ENCODE measurements at places on chromosomes 5 and 9. TPM values are rescaled to one million over a fixed set of nuclear protein-coding genes. Genes with fewer than 3 reads are reported as not detected.
A peak's percentile ranks its signal among the peaks of the same experiment; 100 is the strongest.

DNA sequence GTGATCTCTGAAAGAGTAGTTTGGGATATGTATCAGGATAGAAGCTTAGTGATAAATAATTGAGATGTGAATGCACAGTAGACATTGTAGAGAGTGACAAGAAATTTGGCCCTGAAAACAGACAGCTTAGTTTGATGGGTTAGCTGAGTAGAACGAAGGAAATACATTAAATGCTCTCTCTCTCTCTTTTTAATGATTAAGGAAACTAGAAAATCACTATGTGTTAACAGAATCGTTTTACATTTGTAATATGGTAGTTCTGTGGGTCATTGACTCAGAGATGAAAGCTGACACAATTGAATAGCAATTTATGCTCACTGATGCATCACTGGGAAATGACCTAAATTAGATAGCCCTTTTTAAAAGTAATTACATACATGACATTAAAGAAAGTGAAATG is 739.8 kb upstream of the PTPRD start:
- no peak overlapping the region for H3K4me3 ChIP-seq
- no peaks in the 10 kb centered on the region for H3K36me3 ChIP-seq
- H3K27ac ChIP-seq, result no peak overlapping the region
- H3K27me3 ChIP-seq, result no peaks in the 10 kb centered on the region

DNA sequence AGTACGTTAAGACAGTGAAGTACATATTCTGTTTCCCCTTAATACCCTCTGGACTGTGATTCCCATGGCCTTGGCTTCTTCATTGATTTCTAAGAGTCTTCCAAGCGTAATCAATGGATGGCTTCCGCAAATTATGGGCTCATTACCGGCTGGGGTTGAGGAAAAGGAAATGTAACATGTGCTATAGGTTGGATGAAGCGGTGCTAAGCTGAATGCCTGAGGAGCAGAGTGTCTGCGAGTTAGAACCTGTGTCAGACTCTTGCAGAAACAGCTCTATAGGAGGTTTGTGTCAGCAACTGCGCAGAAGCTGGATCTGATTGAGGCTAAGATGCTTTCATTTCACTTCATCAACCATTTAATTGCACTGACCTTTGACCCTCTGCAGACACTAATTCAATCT is 114.3 kb upstream of the CDH18 start:
- H3K27ac ChIP-seq, result no peak overlapping the region
- no peaks in the 10 kb centered on the region for H3K36me3 ChIP-seq
- no peaks in the 10 kb centered on the region for H3K4me1 ChIP-seq
- no peak overlapping the region for H3K4me3 ChIP-seq
- H3K27me3 ChIP-seq, result no peaks in the 10 kb centered on the region

DNA sequence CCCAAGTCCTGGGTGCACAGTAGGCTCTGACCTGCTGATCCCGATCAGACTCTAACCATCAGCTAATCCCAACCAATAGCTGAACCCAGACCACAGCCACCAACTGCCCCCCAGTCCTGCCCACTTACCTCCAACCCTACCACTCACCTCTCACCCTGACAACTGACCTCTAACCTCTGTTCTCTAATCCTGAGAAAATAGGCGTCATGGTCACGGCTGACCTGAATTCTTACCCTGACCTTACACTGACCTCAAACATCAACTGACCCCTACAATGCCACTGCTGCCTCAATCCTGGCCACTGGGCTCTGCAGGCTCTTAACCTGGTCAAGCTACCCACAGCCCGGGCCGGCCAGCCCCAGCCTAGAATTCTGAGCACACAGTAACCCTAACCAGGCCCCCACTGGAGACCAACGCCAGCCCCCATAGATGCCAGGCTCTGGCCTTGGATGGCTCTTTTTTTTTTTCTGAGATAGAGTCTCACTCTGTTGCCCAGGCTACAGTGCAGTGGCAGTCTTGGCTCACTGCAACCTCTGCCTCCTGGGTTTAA is 63.8 kb upstream of the ASS1 start:
- H3K36me3 ChIP-seq, result no peaks in the 10 kb centered on the region
- H3K4me1 ChIP-seq, result no peaks in the 10 kb centered on the region
- H3K4me3 ChIP-seq, result no peak overlapping the region
- no peak overlapping the region for H3K27ac ChIP-seq
- no peak for DNase-seq

GRCh38 chr9:18857769-18858168 is 175.2 kb downstream of the SAXO1 start:
- no peaks in the 10 kb centered on the region for H3K4me1 ChIP-seq
- H3K27ac ChIP-seq, result no peak overlapping the region
- no peaks in the 10 kb centered on the region for H3K36me3 ChIP-seq
- no peak overlapping the region for H3K4me3 ChIP-seq
- DNase-seq, result no peak

DNA sequence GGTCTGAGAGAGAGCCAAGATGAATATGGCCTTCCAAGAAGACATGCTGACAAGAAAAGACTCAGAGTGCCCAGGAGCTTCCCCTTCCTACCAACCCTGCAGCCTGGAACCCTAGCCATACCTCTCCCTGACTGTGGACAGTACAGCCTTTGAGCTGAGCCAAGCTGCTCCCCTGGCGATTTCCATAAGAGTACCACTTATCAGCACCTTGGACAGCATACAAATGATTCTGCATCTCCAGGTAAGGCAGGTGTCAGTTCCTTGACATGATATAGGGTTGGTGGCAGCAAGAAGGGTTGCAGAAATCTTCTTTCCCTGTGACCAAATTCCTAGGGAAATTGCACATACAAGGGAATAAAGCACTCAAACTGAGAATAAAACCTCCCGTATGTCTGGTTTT is 58.3 kb downstream of the MFAP3 start:
- H3K27ac ChIP-seq, result no peak overlapping the region
- no peaks in the 10 kb centered on the region for H3K36me3 ChIP-seq
- H3K4me3 ChIP-seq, result no peak overlapping the region
- peak; percentile 11 for DNase-seq

The IL31RA gene
- total RNA-seq, result not detected

The TAF11L8 gene
- not detected for total RNA-seq

DNA sequence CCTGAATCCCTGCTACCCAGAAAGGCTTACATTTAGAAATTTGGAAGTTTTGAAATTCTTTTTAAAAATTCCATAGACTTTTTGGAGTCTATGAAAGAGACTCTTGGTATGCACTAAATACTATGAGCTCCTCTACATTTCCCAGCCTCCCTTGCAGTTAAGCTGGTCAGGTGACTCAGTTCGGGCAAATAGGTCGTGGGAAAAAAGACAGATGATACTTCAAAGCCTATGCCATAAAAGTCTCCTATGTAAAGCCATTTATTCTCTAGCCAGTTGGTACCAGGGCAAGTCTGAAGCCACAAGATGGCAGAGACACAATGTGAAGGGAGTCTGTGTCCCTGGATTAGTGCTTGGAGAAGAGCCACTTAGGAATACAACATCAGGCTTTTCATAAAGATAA is 101.8 kb downstream of the BOD1 start:
- H3K4me3 ChIP-seq, result no peak overlapping the region
- H3K27me3 ChIP-seq, result peaks cover 33% of the 10 kb centered on the region
- no peak for DNase-seq
- H3K4me1 ChIP-seq, result peaks cover 7% of the 10 kb centered on the region

The HAVCR1 gene
- total RNA-seq, result 1.5 TPM

The LCP2 gene
- 309 TPM for total RNA-seq

- H3K4me3 ChIP-seq, result no peak overlapping the region
- DNase-seq, result no peak
These were observed 114.4 kb downstream of the AUH start for GRCh38 chr9:91247278-91247677.

GRCh38 chr5:178287091-178287790 is 54.6 kb upstream of the PHYKPL start:
- no peak overlapping the region for H3K27ac ChIP-seq
- H3K27me3 ChIP-seq, result peaks cover 5% of the 10 kb centered on the region
- H3K4me1 ChIP-seq, result no peaks in the 10 kb centered on the region
- no peaks in the 10 kb centered on the region for H3K36me3 ChIP-seq
- H3K4me3 ChIP-seq, result no peak overlapping the region

- DNase-seq, result peak; percentile 51
- no peaks in the 10 kb centered on the region for H3K27me3 ChIP-seq
- H3K27ac ChIP-seq, result no peak overlapping the region
- H3K4me1 ChIP-seq, result peaks cover 19% of the 10 kb centered on the region
- no peak overlapping the region for H3K4me3 ChIP-seq
These were observed 13.2 kb downstream of the CMYA5 start for GRCh38 chr5:79702606-79703380.

- no peaks in the 10 kb centered on the region for H3K36me3 ChIP-seq
- DNase-seq, result peak; percentile 50
- no peaks in the 10 kb centered on the region for H3K27me3 ChIP-seq
These were observed 235.7 kb downstream of the HSPA4 start for GRCh38 chr5:133287500-133287899.

The GPR21 gene
- total RNA-seq, result 1.3 TPM

The ARL15 gene
- 13.5 TPM for total RNA-seq

DNA sequence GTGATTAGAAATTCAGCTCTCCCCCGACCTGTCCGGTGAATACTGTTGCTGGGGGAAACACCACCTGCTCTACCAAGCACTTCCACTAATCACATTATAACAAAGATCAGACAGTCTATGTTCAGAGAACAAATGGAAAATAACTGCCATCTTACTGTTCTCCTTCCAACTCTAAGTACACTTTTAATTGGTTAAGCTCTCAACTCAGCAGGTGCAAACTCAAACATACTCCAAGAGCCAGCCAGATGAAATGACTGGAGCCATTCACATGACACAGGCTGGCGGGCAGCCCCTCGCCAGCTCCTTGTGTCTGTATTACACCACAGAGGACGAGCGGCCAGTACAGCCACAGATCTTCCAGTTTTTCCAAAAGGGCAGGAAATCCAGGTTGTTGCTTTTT is 16.1 kb downstream of the LIFR start:
- peaks cover 18% of the 10 kb centered on the region for H3K27me3 ChIP-seq
- H3K4me3 ChIP-seq, result no peak overlapping the region
- DNase-seq, result no peak

The AMBP gene
- total RNA-seq, result not detected

GRCh38 chr5:157463621-157464518 is 3.9 kb downstream of the NIPAL4 start:
- peaks cover 27% of the 10 kb centered on the region for H3K27me3 ChIP-seq
- no peak for DNase-seq
- no peak overlapping the region for H3K27ac ChIP-seq
- H3K4me1 ChIP-seq, result peaks cover 34% of the 10 kb centered on the region

DNA sequence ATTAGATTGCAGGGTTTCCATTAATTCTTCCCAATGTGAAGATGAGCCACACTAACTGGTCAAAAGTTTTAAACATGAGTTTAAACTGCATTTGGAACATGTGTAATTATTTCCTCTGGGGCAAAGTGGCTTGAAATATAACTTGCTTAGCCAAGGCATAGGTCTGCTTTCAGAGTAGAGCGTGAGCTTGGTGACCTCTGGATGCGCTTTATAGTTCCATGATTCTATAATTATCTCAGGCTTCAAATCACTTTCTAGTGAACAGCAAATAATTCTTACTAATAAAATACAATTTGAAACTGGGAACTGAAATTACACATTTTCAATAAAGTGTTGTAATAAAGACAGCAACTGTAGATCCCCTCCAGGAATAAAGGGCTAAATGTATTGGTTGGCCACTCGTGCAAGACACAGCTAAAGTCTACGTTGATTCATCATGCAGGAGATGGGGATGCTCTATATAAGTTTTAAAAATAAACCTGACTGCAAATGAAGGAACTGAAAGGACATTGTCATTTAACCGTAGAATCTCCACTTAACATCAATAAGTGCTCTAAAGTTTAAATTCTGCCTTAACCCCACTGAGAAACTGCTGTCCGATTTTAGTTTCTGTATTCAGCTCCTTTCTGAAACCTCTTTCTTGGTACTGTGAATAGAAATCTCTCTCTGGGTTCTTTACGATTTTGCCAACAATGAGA is 460.0 kb downstream of the PSAT1 start:
- H3K27me3 ChIP-seq, result no peaks in the 10 kb centered on the region
- no peak overlapping the region for H3K27ac ChIP-seq

GRCh38 chr9:113352411-113352810 is 3.1 kb downstream of the BSPRY start:
- H3K27ac ChIP-seq, result no peak overlapping the region
- no peak overlapping the region for H3K4me3 ChIP-seq
- peaks cover 23% of the 10 kb centered on the region for H3K27me3 ChIP-seq
- H3K36me3 ChIP-seq, result peaks cover 1% of the 10 kb centered on the region
- no peak for DNase-seq

DNA sequence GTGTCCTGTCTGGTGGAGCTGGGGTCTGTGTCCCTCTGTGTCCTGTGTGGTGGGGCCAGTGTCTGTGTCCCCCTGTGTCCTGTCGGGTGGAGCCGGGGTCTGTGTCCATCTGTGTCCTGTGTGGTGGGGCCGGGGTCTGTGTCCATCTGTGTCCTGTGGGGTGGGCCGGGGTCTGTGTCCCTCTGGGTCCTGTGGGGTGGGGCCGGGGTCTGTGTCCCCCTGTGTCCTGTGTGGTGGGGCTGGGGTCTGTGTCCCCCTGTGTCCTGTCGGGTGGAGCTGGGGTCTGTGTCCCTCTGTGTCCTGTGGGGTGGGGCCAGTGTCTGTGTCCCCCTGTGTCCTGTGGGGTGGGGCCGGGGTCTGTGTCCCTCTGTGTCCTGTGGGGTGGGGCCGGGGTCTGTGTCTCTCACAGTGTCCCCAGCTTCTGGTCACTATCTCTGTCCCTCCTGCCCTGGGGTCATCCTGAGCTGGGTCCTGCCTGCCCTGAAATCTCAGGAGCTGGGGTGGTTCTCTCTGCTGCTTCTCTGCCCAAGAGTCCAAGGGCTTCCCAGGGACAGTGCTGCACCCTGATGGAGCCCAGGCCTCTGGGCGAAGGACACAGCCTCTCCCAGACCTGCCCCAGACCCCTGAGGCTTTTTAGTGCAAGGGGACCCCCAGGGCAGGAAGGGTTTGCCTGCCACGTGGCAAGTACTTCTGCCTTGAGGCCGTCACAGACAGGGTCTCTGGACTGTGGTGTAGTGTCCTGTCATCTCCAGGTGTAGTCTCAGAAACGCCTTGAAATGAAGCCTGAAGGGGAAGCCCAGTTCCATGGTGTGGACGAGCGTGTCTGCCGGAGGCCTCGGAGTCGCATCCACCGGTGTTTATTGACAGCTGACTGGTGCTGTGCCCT is 131.3 kb downstream of the RXRA start:
- DNase-seq, result no peak
- no peak overlapping the region for H3K4me3 ChIP-seq
- peak overlapping the region; percentile 25 for H3K27ac ChIP-seq
- no peaks in the 10 kb centered on the region for H3K27me3 ChIP-seq
